Fibroblast of skin of back (primary cell): ENCODE measurements at places on chromosomes 12 and 14.

DNA sequence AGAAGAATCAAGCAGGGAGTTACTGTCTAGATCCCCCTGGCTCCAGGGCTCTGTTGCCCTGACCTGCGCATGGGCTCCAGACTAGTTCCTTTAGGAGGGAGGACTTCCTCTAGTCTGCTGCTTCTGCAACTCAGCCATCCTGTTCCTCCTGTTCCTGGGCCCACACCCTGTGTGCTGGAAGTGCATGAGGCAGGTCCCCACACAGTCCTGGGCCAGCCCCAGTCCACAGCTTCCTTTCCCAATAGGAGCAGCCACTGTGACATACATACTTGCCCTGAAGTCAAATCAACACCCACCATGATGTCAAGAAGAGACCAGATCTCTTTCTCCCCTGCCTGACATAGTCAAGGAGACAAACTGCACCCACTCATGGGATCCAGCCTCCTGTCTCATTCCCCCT lies 1.3 kb downstream of the SDR9C7 start:
- DNase-seq, result no peak

- peak; percentile 39 for DNase-seq
Observed at GRCh38 chr12:57838594-57839302, 7.8 kb downstream of the CTDSP2 start.

GRCh38 chr12:117818400-117818799 lies 150.4 kb downstream of the KSR2 start:
- DNase-seq, result no peak

DNA sequence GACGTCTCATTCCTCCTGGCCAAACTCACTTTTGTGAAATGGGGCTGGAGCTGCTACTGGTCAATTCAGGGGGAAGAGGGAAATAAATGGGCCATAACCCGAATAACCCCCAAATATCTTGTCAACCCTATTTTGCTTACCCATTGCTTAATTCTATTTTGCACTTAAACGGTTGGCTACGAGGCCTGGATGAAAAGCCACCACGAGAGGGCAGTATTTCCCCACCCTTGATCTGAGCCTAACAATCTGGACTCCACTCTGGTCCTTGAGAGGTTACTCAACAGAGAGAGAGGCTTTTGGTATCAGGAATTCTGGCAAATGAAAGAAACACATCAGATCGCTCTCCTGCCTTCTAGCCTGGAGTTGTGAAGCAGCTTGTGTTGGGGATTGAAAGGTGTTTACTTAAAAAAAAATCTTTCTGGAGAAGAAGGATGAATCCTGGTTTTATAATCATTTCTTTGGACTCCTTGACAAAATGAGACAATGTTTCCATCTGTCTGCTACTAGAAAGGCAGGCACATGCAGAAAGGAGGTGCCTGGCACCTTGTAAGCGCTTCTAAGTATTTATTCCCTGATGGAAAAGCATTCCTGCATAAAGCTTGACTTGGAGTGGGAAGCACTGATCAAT lies 22.4 kb upstream of the FBXO21 start:
- peak; percentile 67 for DNase-seq

- DNase-seq, result no peak
Observed at GRCh38 chr12:73321319-73321718, 1049.1 kb downstream of the TRHDE start.

DNA sequence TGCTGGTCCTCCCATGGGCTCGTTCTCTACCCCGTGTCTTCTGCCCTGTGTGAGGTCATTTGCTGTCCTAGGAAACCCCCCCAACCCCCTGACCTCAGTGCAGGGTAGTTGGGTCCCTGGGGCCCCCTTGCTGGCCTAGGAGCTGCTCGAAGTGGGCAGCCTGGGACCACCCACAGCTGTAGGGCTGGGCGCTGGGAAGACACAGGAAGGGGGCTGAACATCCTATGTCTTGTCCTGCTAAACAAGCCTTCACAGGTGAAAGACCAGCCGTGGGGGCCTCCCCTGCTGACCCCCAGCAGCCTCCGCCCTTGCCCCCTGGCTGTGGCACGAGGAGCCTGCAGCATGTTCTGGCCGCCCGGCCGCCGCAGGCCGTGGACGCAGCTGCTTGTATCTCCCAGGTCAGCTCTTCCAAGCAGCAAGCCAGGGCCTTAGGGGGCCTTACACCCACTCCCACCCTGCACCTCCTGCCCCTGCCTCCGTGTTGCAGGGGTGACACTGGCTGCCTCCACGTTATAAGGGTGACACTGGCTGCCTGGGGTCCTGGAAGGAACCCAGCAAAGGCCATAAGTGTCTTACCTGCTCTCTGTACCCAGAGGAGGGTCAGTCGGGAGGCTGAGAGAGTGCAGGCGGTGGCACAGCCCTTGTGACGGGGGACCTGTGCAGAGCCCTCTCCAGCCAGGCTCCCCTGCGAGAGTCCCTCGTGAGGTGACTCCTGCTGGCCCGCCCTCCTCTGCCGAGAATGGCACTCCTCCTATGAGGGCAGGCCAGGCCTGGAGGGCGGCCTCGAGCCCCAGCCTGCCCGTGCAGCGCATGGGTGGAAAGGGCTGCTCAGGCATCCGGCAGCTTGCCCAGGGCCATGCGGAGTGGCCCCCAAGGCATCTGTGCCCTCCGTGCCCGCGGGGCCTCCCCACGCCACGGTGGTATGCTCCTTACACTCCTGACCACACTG lies 11.5 kb upstream of the TEX22 start:
- DNase-seq, result no peak

- DNase-seq, result no peak
Observed at GRCh38 chr12:76192416-76192815, 107.9 kb upstream of the NAP1L1 start.

GRCh38 chr12:76927170-76927784 lies 48.5 kb upstream of the CSRP2 start:
- peak; percentile 58 for DNase-seq

DNA sequence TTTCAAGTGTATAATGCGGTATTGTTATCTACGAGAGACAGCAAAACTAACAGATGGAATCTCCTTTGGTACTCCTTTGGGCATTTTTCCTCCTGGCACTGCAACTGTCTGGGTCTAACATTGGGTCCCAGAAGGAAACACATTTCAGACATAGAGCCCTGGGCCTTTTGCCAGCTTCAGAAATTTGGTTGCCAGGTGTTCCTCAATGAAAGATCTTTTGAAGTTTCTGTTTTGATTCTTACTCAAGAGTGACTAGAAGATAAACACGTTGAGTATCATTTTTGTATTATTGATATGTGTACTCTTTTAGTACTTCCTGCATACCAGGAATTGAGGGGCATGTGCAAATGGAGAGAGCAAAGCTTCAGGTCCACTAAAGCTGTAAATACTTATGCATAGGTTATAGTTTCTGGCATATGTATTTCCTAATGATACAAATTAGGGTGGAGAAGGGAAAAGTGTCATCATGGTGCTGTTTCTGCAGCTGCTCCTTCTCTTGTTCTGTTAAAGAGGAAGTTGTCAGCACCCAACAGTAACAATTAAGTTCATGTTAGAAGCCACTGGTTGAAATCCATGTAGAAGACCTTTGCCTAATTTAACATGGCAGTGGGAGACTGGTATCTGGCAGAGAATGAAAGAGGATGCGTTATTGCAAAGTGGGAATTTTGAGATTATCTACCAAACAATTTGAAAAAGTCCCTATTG lies 53.5 kb downstream of the SLC38A6 start:
- no peak for DNase-seq

DNA sequence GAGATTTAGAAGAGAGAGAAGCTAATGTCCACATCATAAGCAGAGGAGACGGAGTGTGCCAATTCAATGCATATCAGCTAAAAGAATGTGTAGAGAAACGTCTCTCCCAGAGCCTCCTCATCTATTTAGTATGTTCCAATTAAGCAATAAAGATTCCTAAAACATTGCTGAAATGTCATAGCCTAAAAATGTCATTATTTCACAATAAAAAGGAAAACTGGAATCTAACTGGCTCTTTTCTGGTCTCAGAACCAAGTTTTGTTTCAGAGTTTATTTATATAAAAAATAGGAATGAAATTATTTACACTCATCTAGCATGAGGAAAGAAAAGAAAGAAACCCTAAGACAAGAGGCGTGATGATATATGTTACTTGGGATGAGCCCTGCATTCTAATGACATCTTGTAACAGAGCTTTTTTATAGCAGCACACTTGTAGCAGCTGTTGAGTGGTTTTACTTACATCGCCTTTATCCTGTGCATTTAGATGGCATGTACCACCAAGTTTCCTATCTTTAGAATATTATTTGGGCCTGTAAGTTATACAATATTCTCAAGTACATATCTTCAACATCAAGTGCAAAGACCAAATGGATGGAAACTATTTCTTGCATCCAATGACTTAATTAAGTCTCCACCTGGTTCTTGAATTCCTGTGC lies 266.3 kb upstream of the PRKD1 start:
- DNase-seq, result peak; percentile 96

GRCh38 chr12:96213869-96214268 lies 19.7 kb downstream of the ELK3 start:
- DNase-seq, result no peak

DNA sequence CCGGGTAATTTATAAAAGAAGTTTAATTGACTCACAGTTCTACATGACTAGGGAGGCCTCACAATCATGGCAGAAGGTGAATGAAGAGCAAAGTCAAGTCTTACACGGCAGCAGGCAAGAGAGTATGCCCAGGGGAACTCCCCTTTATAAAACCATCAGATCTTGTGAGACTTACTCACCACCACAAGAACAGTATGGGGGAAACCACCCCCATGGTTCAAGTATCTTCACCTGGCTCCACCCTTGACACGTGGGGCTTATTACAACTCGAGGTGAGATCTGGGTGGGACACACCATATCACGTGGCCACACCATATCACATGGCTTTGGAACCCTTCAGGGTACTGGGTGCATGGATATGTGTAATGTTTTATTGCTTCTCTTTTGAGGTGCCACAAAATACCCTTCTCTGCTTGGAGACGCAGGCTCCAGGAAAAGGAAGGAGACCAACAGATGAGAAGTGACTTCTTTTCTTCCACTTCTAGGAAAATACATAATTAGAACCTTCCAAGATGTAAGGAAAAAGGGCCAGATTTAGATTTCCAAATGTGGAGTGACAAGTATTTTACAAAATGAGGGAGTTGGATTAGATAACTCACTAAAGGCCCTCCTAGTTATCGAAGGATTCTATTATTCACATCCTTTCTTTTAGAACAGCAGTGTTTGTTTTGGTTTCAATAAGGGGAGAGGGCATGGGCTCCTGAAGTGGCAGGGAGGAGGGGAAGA lies 33.1 kb upstream of the ETFBKMT start:
- DNase-seq, result no peak

- DNase-seq, result no peak
Observed at GRCh38 chr14:61130512-61131260, 149.6 kb downstream of the SLC38A6 start.

- DNase-seq, result no peak
Observed at GRCh38 chr12:1878214-1878613, 40.2 kb downstream of the CACNA2D4 start.

DNA sequence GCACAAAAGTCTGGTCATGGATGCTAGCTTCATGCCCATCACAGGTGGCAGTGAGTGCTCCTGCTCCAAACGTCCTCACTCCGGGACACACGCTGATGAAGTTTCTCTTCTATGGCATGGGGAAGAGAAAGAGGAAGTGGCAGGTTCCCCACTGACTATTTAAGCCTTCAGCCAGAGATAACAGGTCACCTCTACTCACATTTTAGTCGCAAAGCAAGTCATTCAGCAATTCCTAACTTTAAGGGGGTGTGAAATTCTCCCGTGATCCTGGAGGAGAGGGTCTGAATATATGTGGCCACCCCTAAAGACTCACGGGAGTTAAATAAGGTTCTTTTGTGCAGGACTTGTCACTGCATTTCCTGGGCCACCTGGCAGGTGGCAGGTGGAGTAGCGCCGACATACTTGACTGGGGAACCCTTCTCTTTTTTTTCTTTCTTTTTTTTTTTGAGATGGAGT lies 18.8 kb upstream of the RCOR1 start:
- no peak for DNase-seq

DNA sequence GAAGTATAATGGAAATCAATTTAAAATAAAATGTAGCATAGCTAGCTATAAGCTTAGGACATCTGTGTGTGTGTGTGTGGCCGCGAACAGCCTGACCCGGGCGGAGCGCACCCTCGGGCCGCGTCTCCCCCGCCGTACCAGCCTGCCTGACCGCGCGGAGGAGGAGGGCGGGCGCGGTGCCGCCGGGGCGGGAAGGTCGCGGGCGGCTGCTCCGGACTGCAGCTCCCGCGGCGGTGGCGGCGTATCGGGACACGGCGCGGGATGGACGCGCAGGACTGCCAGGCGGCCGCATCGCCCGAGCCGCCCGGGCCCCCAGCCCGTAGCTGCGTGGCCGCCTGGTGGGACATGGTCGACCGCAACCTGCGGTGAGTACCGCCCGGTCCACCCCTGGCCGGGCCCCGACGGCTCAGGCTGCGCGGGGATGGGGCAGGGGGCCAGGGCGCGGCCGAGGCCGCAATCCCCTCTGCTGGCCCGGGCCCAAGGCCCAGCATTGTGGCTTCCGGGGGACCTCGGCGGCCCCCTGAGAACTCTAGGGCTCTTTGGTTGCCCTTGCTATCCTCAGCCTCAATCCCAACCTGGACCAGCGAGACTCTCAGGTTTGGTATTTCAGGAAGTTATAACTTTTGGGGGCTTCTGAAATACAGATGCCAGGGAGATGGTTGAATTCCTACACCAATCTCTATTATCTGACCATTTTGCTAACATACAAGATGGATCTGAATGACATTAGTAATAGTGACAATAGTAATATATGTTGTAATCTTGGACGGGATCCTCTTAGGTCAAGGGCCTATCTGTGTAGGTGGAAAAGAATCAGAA lies at the start of gene ABHD12B:
TSS of gene ABHD12B (plus strand) at position 140 of the 819 bp plus-strand sequence. CDS start at position 262, 122 bp downstream.
- DNase-seq, result no peak

GRCh38 chr12:55729819-55730818 lies 1.3 kb upstream of the CD63 start:
- peak; percentile 68 for DNase-seq

- no peak for DNase-seq
Observed at GRCh38 chr12:124919521-124920352, 5.3 kb upstream of the UBC start.

DNA sequence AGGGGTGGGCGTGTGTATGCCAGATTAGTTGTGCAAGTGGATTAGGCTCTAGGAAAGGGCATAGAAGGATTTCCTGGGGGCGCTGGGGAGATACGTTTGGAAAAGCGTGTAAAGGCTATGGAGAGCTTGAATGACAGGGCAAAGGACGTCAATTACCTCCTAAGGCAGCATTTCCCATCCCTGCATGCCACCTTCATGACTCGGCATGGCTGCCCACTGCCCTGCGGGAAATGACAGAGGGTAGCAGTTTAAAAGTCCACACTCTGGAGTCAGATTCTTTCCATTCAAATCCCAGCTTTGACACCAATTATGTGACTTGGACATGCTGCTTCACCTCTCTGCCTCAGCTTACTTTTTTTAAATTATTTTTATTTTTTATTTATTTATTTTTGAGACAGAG lies 14.8 kb upstream of the TMEM229B start:
- no peak for DNase-seq

GRCh38 chr12:47837190-47838171 lies 17.8 kb upstream of the HDAC7 start:
- peak; percentile 73 for DNase-seq

- DNase-seq, result peak; percentile 72
Observed at GRCh38 chr14:50954811-50955372, 10.6 kb upstream of the PYGL start.
